ENCODE measurements at places on chromosomes 11 and 22.

DNA sequence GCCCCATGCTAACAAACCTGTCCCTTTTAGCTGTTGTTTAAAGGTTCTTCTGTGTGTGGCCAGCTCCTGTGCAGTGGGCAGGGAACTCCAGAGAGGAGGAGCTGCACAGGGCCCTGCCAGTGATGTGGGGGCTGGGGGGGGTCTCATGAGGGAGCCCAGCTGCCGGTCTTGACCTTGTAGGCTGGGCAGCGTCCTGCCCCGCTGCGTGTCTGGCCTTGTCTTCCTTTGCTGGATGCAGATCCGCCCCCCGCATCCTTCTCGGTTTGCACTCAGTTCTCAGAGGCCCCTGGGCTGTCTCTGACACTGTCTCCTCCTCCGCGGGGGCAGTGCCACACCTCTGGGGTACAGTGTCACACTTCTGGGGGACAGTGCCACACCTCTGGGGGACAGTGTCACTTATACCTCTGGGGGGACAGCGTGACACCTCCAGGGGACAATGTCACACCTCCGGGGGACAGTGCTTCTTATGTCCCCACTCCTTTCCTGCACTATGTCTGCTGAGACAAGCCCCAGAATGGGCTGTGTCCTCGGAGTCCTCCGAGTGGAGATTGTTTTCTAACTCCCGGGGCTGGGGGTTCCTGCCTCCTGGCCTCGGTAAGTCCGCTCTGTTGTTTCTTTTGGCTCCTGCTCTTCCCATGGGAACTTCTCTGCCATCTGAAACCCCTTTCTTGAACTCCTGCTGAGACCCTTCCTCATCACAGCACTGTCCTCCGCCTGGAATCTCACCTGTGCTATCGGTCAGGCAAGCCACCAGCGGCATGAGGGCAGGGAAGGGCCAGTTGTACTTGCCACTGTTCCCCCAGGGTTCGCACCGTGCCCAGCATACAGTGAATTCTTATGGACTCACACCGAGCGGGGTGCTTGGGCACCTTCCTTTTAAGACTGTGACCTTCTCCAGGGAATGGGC lies 788.3 kb downstream of the TBC1D22A start:
- no peak for DNase-seq

DNA sequence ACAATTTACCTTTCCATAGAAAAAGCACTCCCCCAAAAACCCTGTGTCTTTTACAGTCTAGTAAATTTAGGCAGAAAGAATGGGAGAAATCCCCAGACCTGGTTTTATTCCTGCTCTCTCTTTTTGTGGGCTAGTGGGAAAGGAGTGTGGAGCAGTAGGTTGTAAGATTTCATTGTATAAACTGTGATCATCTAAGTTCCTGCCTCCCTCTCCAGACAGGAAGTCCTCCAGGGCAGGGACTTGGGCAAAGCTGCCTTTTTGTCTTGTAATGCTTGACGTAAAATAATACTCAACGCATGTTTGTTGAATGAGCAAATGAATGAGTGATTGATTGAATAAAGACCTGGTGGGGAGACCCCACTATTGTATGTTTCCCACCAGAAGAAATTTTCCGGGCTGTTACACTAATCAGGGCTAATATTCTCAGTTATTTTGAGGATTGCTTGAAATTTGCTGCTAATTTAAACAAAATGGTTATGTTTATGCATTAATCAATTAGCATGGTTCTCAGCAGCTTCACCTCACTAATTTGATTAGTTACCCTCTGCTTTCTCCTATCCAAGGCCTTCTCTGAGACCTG lies 36.3 kb downstream of the CSNK2A3 start:
- no peak for DNase-seq

DNA sequence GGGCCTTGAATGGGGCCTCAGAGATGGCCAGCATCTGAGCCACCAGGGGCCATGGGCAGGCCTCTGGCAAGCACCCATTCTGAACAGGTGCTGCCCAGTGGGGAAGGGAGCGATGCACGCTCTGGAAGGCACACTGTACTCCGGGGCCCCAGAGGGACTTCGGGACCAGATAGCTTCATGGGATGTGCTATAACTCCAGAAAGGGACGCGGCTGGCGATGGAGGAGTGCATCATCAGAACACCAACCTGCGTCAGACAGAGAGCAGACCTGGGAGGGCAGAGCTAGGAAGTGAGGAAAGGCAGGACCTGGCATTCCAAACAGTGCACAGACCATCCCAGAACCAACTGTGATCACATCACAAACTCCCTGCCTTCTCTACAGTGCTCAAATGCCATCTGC lies 16.8 kb downstream of the DGCR2 start:
- no peak for DNase-seq

- DNase-seq: no peak
Measured at GRCh38 chr11:125286486-125286885, 121.9 kb downstream of the PKNOX2 start.

DNA sequence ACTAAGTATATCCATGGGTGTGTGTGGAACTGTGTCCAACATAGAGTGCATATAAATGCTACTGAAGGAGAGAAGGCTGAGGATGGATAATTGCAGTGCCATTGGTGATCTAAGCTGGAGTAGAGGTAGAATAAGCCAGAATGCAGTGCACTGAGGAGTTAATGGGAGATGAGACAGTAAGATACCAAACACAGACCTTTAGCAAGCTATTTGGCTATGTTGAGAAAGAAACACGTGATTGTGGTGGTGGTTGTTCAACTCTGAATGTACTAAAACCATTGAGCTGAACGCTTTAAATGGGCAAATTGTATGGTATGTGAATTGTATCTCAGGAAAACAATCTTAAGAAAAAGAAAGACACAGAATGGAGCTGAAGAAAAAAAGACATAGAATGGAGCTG lies 22.8 kb downstream of the JAML start:
- DNase-seq: no peak

DNA sequence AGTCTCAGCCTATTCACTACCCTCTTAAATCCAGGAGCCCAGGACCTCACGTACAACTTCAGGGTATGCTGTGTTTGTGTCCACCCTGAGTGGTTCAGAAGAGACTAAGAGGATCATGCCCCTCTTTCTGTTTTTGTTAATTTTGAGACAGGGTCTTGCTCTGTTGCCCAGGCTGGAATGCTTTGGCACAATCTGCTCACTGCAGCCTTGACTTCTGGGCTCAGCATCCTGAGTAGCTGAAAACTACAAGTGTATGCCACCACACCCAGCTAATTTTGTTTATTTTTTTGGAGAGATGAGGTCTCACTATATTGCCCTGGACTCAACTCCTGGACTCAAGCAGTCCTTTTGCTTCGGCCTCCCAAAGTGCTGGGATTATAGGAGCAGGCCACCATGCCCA lies 118.5 kb downstream of the NAT10 start:
- DNase-seq: no peak

- DNase-seq: peak; percentile 41
Measured at GRCh38 chr11:125304136-125304535, 139.6 kb downstream of the PKNOX2 start.

GRCh38 chr22:37684803-37685615 lies 1.1 kb upstream of the NOL12 start:
- DNase-seq: no peak

DNA sequence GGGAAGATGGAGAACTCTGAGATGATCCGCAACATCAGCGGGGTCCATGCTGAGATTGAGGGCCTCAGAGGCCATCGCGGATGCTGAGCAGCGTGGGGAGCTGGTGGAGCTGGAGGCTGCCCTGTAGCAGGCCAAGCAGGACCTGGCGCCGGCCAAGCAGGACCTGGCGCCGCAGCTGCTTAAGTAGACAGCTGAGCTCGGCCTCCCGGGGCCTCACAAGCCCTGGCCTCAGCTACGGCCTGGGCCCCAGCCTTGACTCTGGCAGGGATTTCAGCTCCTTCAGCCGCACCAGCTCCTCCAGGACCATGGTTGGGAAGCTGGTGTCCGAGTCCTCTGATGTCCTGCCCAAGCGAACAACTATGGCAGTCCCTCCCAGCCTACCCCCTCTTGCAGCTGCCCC lies 7.3 kb upstream of the RNASEH2C start:
- no peak for DNase-seq

DNA sequence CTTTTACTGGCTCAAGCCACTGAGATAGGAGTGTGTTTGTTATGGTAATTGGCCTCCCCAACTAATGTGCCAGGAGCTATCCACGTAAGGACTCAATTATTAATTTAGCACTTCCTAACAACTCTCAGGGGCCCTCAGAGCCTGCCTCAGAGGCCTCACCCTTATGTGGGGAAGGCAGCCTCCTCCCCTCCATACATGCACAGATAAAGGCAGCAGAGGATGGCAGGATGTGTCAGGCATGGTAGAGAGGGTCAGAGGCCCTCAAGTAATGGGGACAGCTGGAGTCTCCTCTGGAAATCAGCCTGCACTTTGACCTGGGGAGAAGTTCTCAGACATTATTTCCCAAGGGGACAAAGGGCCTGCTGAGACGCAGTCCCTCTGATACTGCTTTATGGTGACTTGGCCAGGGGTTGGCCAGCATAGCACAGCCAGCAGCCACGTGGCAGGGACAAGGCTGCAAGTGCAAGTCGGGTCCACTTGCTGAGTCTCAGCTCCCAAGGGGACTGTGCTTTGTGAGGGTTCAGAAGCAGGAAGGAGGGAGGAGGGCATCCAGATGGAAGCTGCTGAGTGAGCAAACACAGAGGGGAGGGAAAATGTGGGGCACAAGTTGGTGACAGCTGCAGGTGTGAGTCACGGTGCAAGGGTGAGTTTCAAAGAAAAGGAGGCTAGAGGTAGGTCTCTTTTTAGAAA lies 17.0 kb downstream of the MOGAT2 start:
- DNase-seq: no peak

- peak; percentile 57 for DNase-seq
Measured at GRCh38 chr11:133176748-133177147, 355.6 kb downstream of the OPCML start.

GRCh38 chr11:44770401-44770800 lies 43.6 kb downstream of the TSPAN18 start:
- no peak for DNase-seq

GRCh38 chr11:118108513-118108912 lies 21.8 kb upstream of the SMIM35 start:
- no peak for DNase-seq

GRCh38 chr22:37225481-37225880 lies 13.2 kb upstream of the SSTR3 start:
- no peak for DNase-seq

DNA sequence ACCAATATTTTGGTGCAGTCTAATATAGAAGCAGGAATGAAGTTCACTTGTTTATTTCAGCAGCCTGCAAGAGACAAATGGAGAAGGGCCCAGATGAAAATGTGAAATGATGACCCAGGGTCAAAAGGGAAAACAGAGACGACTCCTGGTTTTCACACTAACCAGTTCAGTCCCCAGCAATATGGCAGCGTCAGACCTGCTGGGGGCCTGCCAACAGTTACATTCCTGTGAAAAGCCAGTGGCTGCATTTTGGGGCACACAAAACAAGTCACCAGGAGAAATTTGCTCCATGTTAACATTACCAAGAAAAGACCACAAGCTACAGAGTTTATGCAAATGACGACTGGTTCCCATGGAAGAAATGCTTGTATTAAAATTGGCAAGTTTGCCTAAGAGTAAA lies 80.2 kb downstream of the CCDC34 start:
- DNase-seq: no peak

DNA sequence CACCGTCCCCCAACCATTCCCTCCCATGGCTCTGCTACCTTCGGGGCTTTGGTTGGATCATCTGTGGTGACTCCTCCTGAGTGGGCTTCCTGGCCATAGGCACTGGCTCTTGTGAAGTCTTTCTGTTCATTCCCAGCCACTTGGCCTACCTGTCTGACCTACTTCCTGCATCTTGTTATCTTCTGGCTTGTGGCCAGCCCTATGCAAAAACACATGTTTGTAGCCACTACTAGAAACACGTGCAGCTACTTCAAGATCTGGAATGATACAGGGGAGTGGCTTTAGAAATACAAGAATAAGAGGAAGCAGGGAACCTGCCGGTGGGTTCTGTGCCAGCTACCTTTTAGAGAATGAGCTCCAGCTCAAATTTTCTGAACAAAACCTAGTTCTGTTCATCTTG lies 20.9 kb downstream of the RCOR2 start:
- no peak for DNase-seq

DNA sequence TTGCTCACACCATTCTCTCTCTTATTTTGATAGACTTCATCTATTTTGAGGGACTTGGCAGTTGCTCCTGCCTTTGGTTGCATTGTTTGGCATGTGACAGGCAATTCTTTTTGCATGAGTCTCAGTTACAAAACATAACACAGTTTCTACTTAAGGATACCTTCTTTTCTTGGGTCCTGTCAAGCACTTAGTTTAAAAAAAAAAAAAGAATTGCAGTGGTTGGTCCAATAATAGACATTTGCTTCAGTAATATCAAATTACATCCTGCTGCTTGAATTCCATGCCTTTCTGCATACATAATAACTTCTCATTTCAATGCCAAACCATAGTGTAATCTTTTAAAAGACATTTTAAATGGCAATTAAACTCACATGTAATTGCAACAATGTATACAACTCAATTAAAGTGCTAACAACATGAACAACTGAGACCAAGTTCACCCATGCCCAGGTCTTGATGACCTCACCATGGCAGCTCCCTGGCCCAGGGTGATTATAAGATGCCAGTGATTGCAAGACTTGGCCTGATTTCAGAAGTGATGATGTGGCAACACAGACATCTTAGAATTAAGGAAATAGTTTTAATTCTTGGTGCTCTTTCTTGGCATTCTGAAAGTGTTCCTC lies 32.2 kb upstream of the PLET1 start:
- DNase-seq: peak; percentile 53

DNA sequence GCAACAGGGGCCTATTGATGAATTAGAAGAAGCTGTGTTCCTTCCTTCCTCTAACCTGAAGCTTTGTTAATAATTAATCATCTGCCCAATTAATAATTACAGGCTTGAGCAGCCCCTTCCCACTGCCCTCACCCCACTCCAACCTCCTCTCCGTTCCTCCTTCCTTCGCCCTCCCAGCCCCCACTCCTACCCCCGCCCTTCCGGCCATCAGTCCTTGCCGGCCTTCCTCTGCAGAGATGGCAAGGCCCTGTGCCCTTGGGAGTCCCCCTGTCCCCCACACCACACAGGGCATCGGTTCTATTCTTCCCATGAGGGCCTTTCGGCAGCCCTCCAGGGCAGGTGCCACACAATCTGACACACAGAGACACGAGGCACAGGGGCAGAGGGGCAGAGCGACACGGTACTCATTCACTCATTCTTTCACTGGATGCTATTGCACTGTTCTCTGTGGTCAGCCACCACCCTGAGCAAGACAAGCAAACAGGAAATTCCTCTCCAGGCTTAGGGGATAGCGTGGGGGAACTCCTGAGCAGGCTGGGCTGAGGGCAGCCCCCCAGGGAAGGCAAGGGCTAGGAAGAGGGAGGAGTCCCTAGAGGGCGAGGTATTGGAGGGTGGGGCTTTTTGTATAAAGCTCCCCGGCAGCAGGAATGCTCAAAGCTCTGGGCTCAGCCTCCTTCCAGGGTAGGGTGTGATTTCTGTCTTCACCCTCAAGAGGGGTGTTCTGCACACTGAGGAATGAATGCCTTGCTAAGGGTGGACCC lies 14.7 kb downstream of the MGAT3 start:
- DNase-seq: no peak

- peak; percentile 9 for DNase-seq
Measured at GRCh38 chr22:31097941-31098631, 9.3 kb downstream of the SELENOM start.

GRCh38 chr11:23772081-23772480 lies 724.8 kb upstream of the LUZP2 start:
- DNase-seq: peak; percentile 11

GRCh38 chr11:80441821-80442220 lies 1001.0 kb upstream of the TENM4 start:
- no peak for DNase-seq

Data from muscle of leg (tissue), 16 donors.